ENCODE measurements at places on chromosomes 1 and 21. TPM values are rescaled to one million over a fixed set of nuclear protein-coding genes. Genes with fewer than 3 reads are reported as not detected.
A peak's percentile ranks its signal among the peaks of the same experiment; 100 is the strongest.

DNA sequence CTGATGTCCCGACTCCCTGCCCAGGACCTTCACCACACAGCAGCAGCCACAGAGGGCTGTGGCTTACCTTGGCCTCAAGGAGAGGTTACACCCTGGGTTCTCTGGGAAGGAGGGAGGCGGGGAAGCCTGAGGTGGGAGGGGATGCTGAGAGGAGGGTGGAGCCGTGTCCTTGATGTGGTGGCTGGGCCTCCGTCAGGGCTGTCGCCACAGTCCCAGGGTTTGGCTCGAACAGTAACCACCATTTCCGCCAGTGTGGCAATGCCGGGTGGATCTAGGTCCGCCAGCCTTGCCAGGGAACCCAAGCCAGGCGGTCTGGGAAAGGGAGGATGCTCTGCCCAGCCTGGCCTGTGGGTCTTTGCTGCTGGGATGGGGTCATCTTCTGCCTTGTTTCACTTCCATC is 18.4 kb upstream of the CDCA8 start:
- peak; percentile 90 for DNase-seq
- H3K4me1 ChIP-seq = peaks cover 24% of the 10 kb centered on the region
- H3K27me3 ChIP-seq = peaks cover 38% of the 10 kb centered on the region
- H3K4me3 ChIP-seq = peak overlapping the region; percentile 48
- H3K36me3 ChIP-seq = no peaks in the 10 kb centered on the region

DNA sequence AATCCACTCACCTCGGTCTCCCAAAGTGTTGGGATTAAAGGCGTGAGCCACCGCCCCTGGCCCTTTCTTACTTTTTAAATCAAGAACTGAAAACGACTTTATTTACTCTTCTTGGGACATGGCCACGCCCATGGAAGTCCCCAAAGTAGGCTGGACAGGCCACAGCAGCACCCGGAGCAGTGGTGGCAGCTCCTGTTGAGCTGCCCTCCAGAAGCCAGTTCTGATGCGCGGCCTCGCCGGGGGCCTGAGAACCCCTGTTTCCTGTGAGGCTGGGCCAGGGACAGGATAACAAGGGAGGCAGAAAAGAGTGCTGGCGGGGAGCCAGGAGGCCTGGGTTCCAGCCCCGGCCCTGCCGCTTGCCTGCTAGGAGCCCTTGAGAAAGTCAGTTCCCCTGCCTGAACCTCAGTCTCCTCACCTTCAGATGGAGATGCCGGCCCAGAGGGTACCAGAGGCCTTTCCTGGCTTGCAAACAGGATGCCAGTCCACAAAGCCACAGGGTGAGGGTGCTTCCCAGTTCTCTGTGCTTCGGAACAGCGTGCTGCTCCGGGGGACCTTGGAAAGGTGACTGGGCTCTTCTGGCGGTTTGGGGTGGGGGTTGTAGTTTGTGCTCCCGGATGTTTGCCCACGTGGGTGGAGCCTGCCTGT is 59.4 kb downstream of the RUNX3 start:
- H3K36me3 ChIP-seq = no peaks in the 10 kb centered on the region
- peaks cover 19% of the 10 kb centered on the region for H3K27me3 ChIP-seq
- peak overlapping the region; percentile 46 for H3K27ac ChIP-seq
- H3K4me1 ChIP-seq = peaks cover 7% of the 10 kb centered on the region
- no peak overlapping the region for H3K4me3 ChIP-seq
- DNase-seq = no peak

GRCh38 chr1:61141288-61142042 is 59.1 kb downstream of the NFIA start:
- no peak overlapping the region for H3K27ac ChIP-seq
- no peaks in the 10 kb centered on the region for H3K27me3 ChIP-seq
- no peak for DNase-seq
- no peaks in the 10 kb centered on the region for H3K36me3 ChIP-seq
- no peak overlapping the region for H3K4me3 ChIP-seq

DNA sequence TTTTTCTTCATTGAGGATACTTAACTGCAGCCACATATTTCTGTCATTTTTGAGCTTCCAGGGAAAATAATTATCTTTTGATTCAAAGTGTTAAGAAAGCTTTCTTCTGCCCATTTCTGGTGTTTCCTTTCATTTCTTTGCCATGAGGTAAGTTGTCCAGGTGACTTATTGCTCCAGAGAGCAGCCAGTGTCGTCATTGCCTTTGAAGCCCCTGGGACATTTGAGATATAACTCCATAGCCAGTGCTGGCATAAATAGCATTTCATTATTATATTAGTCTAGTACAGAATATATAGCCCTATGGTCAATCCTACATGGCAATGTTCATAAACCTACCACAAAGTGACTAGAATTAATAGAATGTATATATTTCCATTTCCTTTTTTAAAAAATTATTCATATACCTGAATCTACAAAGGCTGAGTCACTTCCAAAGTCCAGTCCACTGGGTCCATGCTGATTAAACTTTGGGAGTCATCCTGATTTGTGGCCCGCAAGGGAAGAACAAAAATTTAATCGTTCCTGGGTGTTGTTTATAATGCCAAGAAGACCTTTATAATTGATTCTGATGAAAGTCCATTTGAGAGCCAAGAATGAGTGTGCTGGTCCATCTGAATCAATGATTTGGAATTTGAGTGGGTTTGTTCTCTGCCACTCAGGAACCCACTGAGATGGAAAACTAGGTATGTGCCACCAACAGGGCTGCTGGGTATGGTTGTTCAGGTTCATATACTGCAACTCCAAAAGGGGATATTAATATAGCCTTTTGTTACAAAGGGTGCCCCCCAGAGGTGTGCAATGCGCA is 221.8 kb upstream of the PLXNA2 start:
- no peak for DNase-seq
- no peaks in the 10 kb centered on the region for H3K4me1 ChIP-seq
- H3K27me3 ChIP-seq = peaks cover 1% of the 10 kb centered on the region

- H3K36me3 ChIP-seq = no peaks in the 10 kb centered on the region
- H3K4me3 ChIP-seq = no peak overlapping the region
- H3K27ac ChIP-seq = no peak overlapping the region
- no peak for DNase-seq
- no peaks in the 10 kb centered on the region for H3K4me1 ChIP-seq
These were observed 43.8 kb downstream of the DDAH1 start for GRCh38 chr1:85421179-85421578.

DNA sequence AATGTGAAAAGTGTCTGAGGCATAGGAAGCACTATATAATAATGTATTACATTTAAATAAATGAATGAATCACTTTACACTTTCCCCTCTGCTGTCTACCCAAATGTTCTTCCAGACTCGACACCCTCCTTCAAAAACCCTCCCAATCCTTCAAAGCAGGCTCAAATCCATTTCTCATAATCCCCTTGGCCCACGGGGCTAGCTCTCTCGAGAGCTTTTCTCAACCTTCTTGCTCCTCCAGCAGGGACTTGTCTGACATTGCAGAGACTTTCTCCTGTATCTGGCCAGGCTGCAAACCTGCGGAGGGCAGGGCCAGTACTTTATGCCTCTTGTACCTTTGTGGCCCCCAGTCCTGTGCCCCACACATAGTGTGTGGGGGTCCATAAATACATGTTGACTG is 14.1 kb upstream of the CNTN2 start:
- H3K27me3 ChIP-seq = no peaks in the 10 kb centered on the region
- no peaks in the 10 kb centered on the region for H3K36me3 ChIP-seq
- no peak overlapping the region for H3K4me3 ChIP-seq
- H3K4me1 ChIP-seq = no peaks in the 10 kb centered on the region
- DNase-seq = no peak

DNA sequence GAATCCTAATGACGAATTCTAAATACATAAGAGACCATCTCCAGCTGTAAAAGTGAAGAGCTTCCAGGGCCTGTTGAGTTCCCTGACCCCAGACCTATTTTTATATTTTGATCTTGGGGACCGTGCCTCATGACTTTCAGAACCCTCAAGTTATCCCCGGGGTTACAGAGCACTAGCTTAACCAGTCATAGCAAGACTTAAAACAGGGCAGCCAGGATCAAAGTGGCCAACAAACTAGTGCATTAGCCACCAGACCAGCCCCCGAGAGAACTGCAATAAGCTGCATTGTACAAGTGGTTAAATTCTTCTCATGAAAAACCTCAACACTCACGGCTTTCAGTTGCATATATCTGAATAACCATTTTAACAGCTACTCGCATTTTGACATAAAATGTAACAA is 183.0 kb downstream of the BARHL2 start:
- no peak overlapping the region for H3K4me3 ChIP-seq
- H3K4me1 ChIP-seq = no peaks in the 10 kb centered on the region
- H3K27me3 ChIP-seq = peaks cover 3% of the 10 kb centered on the region
- H3K27ac ChIP-seq = no peak overlapping the region
- H3K36me3 ChIP-seq = no peaks in the 10 kb centered on the region

- H3K27ac ChIP-seq = no peak overlapping the region
- no peaks in the 10 kb centered on the region for H3K4me1 ChIP-seq
- no peaks in the 10 kb centered on the region for H3K36me3 ChIP-seq
- H3K27me3 ChIP-seq = peaks cover 2% of the 10 kb centered on the region
- no peak overlapping the region for H3K4me3 ChIP-seq
- no peak for DNase-seq
These were observed 22.7 kb upstream of the BECN2 start for GRCh38 chr1:241934866-241935265.

DNA sequence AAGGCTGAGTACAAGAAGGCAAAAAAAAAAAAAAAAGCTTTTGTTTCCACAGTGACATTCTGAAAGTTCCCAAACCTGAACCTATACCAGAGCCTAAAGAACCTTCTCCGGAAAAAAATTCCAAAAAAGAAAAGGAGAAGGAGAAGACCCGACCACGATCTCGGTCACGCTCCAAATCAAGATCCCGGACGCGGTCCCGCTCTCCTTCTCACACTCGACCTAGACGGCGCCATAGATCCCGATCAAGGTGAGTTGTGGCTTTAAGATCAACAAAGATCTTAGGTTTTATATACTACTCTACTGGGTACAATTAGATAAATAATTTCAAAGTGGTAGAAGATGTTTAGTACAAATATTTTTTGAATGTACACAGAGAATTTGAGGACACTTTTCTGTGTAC is 9.3 kb downstream of the SRRM1 start:
- H3K27me3 ChIP-seq = no peaks in the 10 kb centered on the region
- H3K4me1 ChIP-seq = peaks cover 20% of the 10 kb centered on the region
- H3K27ac ChIP-seq = no peak overlapping the region
- no peak overlapping the region for H3K4me3 ChIP-seq
- DNase-seq = no peak
- H3K36me3 ChIP-seq = peaks cover 82% of the 10 kb centered on the region

GRCh38 chr1:60255565-60255964 is 182.0 kb upstream of the C1orf87 start:
- H3K36me3 ChIP-seq = no peaks in the 10 kb centered on the region
- H3K4me1 ChIP-seq = no peaks in the 10 kb centered on the region
- no peak overlapping the region for H3K27ac ChIP-seq
- H3K4me3 ChIP-seq = no peak overlapping the region

GRCh38 chr1:156816561-156817328 is at the start of gene SH2D2A:
TSS of gene SH2D2A (minus strand) at chr1:156816848. CDS start at chr1:156816708, 140 bp downstream.
- DNase-seq = peak; percentile 97
- peaks cover 70% of the 10 kb centered on the region for H3K4me1 ChIP-seq
- H3K4me3 ChIP-seq = peak within 1 kb of the TSS; percentile 80
- peak within 1 kb of the TSS; percentile 99 for H3K27ac ChIP-seq

GRCh38 chr1:16198444-16199156 is 13.9 kb downstream of the ARHGEF19 start:
- H3K4me3 ChIP-seq = no peak overlapping the region
- peaks cover 2% of the 10 kb centered on the region for H3K27me3 ChIP-seq
- H3K4me1 ChIP-seq = peaks cover 6% of the 10 kb centered on the region
- DNase-seq = no peak
- H3K36me3 ChIP-seq = peaks cover 2% of the 10 kb centered on the region

DNA sequence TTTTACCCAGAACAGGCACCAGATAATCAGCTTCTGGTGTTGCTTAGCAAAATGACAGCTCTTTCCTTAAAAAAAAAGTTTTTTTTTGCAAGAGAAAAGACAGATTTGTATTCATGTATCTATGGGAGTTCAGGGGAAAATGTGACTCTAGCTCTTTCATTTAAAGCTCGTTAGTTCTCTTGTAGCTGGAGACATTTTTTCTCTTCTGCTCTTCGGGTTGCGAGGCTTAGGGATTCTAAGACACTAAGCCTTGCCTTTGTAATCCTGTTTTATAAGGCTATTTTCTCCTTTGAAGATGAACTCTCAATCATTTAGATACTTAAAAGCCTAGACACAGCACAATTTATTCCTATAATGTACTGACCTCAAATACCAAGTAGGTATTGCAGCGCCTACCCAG is 40.3 kb upstream of the EDARADD start:
- H3K36me3 ChIP-seq = no peaks in the 10 kb centered on the region
- no peaks in the 10 kb centered on the region for H3K4me1 ChIP-seq
- peaks cover 10% of the 10 kb centered on the region for H3K27me3 ChIP-seq
- no peak for DNase-seq
- H3K4me3 ChIP-seq = no peak overlapping the region
- H3K27ac ChIP-seq = no peak overlapping the region

DNA sequence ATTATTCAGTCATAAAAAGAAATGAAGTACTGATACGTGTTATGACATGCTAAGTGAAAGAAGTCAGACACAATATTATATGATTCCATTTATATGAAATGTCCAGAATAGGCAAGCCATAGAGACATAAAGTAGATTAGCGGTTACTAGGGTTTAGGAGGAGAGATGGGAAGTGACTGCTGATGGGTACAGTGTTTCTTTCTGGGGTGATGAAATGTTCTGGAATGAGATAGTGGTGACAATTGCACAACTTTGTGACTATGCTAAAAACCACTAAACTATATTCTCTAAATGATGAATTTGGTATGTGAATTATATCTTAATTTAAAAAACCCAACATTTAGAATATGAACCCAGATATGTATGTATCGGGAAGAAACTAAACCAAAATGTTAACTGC is 27.6 kb downstream of the IPP start:
- H3K36me3 ChIP-seq = peaks cover 2% of the 10 kb centered on the region
- no peak overlapping the region for H3K27ac ChIP-seq
- H3K27me3 ChIP-seq = no peaks in the 10 kb centered on the region
- no peaks in the 10 kb centered on the region for H3K4me1 ChIP-seq

- H3K4me3 ChIP-seq = no peak overlapping the region
- no peak for DNase-seq
- no peaks in the 10 kb centered on the region for H3K4me1 ChIP-seq
- H3K36me3 ChIP-seq = no peaks in the 10 kb centered on the region
- peaks cover 2% of the 10 kb centered on the region for H3K27me3 ChIP-seq
These were observed 160.5 kb downstream of the LRRC40 start for GRCh38 chr1:70044832-70045231.

The OMA1 gene
- 23.5 TPM for total RNA-seq

The OPTC gene
- not detected for total RNA-seq

The SLAMF1 gene
- 70.6 TPM for total RNA-seq

The CLCA2 gene
- total RNA-seq = not detected

The CD1E gene
- not detected for total RNA-seq

The TMEM82 gene
- total RNA-seq = not detected

The CDCP2 gene
- total RNA-seq = not detected

The ASH1L gene
- total RNA-seq = 42.9 TPM

The OR2L8 gene
- 0.29 TPM for total RNA-seq

The ALPL gene
- not detected for total RNA-seq

The DPM3 gene
- total RNA-seq = 50.1 TPM
